ENCODE measurements at places on chromosomes 2 and 18.

DNA sequence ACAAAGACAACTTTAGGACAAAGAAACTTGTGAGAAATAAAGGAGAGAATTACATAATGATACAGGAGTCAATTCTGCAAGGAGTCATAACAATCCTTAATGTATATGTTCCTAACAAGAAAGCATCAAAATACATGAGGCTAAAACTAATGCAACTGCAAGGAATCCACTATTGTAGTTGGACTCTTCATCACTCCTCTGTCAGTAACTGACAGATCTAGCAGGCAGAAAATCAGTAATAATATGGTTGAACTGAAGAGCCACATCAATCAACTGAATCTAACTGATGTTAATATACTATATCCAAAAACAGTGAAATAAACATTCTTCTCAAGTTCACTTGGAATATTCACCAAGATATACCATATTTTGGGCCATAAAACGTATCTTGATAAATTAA, 1806.4 kb upstream of the CELF4 start:
- no peak for DNase-seq

DNA sequence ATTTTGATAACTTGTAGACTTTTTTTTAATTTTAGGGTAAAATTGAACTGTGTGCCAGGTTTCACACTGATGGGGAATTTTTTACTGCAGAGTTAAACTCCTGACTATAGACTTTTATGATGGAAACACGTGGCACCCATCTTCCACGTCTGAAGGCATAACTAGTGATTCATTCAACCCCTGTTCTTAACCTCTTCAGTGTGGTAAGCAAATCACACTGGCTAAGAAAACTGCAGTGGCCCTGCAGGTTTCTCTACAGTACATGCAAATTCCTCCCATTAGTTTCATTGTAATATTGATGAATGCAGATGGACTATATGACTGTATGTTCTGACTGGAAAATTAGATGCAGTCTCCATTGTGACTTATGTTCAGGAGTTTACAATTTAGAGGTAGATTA, 47.2 kb downstream of the SMAD4 start:
- DNase-seq = peak; percentile 23

GRCh38 chr18:58505181-58505580, 123.7 kb downstream of the ALPK2 start:
- no peak for DNase-seq

DNA sequence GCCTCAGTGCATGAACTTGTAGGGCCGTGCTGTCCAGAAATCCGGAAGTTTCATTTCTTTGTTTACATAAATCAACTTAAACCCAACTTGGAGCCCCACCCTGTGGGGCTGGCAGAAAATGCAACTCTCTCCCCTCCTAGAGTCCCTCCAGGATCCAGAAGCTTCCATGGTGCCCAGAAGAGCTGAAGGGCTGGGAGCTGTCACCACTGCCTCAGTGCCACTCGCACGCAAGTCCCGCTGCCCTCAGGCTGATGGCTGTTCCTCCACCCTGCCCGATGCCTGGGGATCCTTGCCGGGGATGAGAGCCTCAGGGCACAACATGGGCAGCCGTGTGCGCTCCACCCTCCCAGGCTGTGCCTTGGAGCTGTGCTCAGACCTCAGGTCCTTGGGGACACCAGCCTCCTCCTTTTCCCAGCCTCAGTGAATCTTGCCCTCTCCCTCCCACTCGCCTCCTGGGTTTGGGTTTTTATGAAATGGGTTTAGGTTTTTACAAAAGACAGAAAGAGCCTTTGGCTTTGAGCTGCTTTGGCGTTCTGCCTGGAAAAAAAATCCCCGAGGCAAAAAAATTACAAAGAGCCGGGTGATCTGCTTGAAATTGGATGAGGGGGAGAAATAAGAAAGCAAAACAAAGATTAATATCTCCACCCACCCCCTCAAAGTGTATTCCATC, 155.2 kb downstream of the TWIST2 start:
- no peak for DNase-seq

GRCh38 chr2:101698844-101699754, 1.6 kb downstream of the MAP4K4 start:
- peak; percentile 21 for DNase-seq

DNA sequence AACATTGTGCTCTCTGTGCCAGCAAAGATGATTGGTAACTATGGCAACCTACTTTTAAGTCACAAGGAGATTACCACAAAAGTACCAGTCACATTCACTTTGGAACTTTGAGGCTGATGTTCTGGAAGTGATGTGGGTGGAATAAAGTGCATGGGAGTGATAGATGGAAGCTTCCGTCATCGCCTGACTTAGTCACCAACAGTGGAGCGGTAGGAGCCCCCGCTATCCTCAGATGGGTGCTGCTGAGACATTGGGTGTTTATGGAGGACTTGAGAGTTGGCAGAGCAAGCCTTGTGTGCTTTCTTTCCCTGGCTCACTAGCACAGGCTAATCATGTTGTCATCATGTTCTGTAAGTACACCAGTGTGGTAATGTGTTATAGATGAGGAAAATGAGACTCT, 4.6 kb downstream of the PPP1R7 start:
- DNase-seq = no peak

GRCh38 chr2:69053416-69053965, 40.5 kb downstream of the ANTXR1 start:
- peak; percentile 30 for DNase-seq

GRCh38 chr18:51072586-51073313, 42.7 kb downstream of the SMAD4 start:
- no peak for DNase-seq

GRCh38 chr2:877747-878146, 72.9 kb upstream of the SNTG2 start:
- DNase-seq = no peak

DNA sequence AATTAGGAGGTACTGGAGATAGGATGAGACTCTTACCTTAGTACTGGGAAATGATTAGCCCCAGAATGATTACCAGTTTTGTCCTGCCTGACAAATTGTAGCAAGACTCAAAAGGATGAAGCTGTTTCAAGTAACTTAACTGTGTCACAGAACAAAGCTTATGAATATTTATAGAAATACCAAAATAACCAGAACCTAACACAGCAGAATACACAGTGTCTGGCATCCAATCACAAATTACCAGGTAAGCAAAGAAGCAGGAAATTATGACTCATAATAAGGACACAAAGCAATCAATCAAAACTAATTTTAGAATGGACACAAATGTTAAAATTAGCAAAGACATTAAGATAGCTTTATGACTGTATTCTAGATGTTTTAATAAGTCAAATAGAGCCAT, 91.9 kb downstream of the CTNNA2 start:
- DNase-seq = no peak

DNA sequence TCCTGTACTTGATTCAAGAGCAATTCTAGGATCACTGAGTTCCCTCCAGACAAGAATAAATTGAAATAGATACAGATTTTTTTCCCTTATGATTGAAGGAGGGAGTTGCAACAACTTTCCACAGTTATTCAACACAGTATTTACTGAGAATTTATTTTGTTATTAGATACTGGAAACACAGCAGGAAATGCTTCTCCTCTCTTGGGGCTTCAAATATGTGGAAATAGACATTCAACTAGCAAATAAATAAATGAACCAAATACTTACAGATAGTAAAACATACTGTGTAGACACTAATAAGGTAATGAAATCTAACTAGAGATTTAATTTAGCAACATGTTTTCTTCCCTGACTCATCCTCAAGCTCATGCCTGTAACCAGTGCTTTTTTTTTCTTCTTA, 169.2 kb downstream of the LNPK start:
- no peak for DNase-seq

- DNase-seq = no peak
Observed at GRCh38 chr2:220962556-220962955, 609.5 kb downstream of the EPHA4 start.
